HS-5 (cell line): ENCODE measurements at places on chromosomes 2 and 18.

DNA sequence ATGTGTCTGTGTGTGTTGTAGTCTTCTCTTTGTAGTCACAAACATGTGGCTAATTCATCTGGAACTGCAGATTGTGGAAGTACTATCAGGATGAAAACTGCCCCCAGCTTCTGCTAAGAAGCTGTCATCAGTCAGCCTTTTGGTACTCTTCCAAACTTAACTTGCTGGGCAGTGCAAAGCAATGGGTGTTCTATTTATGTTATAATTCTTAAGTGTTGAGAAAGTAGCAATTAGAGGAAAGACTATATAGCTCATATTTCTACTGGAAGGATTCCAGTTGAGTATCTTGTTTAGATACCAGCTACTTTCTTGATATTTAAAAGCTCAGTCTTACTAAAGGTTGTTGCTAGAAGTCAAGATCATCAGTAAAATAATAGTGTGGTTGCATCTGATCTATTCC lies 52.1 kb downstream of the SLC38A11 start:
- no peak for DNase-seq

GRCh38 chr2:171793691-171794678 lies 100.1 kb downstream of the SLC25A12 start:
- DNase-seq: no peak

GRCh38 chr18:22193466-22193865 lies 24.1 kb downstream of the GATA6 start:
- DNase-seq: no peak

DNA sequence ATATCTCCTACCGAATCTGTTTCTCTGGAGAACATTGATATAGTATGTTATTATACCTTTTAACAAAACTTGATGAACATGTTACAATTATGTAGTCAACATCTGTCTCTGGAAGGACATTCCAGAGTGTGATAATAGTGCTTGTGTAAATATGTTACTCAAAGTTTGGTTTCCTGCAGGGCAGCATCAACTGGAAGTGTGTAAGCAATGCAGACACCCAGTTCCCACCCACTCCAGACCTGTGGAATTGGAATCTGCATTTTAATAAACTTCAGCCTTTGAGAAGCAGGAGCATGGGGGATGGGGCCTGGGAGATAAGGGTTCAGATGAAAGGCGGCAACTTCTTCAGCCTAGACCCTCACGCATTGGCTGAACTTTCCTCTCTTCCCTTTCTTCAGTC lies 398.9 kb downstream of the RND3 start:
- no peak for DNase-seq

DNA sequence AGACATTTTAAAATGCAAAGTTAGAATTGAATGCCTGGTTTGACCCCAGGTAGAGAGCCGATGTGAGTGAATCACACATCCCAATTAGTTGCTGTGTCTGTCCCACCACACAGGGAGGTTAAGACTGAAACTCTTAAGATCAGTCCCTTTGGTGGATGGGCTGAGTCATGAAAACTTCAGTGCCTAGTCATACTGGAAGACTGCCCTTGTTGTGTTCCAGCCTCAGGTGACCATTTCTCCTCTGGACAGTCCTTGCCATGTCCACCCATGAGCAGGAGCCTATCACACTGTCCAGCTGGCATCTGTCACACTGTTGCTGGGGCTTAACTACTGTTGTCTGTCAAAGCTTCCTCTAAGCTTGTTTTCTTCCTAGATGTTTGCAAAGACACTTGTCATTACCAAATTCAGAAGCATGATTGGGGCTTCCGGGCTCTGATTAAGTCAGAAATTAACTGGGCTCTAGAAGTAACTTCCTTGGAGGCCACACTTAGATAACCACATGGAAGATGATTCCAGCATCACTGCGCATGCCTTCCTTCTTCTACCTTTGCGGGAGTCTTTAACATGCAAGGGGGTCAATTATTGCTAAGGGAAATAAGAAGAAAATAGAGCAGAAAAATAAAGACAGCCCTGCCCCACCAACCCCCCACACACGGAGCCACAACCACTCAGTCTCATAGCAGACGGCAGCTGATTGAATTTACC lies 21.3 kb downstream of the CYRIA start:
- no peak for DNase-seq

DNA sequence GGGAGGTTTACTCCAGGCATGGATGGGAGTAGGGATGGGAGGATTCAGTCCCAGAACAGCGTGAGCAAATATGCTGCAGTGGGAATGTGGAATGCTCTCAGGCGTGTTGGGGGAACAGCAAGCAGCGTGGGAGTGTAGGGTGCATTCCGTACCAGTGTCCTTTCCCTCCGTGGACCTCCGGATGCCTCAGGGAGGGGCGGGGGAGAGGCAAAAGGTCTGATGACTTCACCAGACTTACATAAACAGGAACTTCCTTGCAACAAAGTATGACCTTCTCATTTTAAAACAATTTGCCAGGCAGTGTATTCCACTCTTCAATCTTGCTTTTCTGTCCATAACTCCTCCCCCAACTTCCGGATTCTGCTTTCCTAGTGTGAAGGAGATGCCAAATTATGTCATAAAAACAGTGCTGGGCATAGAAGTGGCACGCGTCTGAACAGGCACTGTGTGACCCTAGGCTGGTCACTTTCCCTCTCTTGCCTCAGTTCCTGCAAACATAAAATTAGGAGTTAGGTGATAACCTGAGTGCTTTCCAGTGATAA lies 36.9 kb downstream of the RPL37A start:
- DNase-seq: peak; percentile 68

DNA sequence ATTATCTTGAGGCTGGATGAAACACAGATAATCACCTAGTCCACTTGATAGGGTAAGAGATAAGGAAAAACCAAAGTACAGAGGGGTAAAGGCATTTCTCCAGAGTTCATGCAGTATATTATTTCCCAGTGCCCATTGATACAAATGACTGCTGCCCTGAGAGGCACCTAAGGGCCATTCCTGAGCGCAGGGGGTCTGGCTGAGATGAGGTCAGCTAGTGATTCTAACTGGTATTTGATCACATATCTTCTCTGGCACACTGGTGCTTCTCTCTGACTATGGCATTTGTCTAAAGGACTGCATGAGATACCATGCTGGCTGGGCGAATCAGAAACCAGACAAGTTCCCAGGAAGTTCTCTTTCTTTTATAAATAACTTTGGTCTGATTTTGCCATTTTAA lies 73.3 kb upstream of the TFCP2L1 start:
- DNase-seq: no peak

DNA sequence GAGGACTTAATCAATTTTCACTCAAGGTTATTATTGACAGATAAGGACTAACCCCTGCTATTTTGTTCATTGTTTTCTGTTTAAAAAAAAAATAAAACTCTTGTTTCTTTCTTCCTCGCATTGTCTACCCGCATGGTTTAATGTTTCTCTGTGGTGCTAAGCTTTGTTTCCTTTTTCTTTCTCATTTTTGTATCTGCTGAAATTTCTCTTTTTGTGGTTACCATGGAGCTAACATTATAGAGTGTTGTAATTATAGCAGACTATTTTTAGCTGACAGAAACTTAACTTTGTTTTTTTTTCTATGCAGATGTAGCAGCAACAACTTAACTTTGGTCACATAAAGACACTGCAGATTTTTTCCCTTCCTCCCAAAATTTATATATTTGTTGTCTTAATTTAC lies 43.1 kb upstream of the CHN1 start:
- no peak for DNase-seq

DNA sequence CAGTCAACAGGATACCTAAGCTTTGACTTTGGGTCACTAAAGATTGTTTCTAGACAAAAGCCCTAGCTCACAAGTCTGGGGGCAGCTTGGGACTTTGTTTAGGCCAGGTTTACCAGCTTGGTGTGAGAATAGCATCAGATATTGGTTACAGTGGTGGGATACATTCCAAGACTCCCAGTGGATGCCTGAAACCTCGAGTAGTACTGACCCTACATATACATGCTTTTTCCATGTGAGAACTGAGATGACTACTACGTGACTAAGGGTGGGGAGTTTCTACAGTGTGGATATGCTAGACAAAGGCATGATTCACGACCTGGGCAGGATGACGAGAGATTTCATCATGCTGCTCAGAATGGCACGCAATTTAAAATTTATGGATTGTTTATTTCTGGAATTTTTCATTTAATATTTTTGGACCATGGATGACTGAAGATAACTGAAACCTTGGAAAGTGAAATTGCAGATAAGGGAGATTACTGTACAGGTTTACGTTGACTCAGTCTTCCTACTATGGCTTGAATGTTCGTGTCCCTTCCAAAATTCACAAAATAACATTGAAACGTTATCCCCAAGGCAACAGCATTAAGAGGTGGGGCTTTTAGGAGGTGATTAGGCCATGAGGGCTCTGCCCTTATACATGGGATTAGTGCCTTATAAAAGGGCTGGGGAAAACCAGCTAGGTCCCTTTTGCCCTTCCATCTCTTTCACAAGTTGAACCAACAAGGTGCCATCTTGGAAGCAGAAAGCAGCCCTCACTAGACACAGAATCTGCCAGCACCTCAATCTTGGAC lies 50.2 kb upstream of the CTAGE1 start:
- DNase-seq: peak; percentile 98

DNA sequence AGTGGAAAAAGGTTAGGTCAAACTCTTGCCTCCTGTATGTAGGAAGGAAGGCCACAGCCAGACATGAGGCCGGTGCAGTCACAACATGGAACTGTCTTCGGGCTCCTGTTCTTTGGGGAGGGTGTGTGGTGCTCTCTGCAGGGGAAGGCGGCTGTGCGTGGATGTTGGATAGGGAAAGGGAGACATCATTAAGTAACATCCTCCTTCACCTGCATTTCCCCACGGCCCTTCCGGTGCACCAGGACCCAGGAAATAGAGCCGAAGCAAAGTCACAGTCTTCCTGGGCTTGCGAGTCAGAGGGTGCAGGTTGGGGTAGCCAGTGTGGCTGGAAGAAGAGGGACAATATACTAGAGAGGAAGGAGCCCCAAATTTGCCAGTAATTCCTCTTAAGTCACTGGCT lies 78.9 kb upstream of the SMAD7 start:
- DNase-seq: no peak

- no peak for DNase-seq
These were observed 1.5 kb upstream of the MPPE1 start for GRCh38 chr18:11909591-11910026.

DNA sequence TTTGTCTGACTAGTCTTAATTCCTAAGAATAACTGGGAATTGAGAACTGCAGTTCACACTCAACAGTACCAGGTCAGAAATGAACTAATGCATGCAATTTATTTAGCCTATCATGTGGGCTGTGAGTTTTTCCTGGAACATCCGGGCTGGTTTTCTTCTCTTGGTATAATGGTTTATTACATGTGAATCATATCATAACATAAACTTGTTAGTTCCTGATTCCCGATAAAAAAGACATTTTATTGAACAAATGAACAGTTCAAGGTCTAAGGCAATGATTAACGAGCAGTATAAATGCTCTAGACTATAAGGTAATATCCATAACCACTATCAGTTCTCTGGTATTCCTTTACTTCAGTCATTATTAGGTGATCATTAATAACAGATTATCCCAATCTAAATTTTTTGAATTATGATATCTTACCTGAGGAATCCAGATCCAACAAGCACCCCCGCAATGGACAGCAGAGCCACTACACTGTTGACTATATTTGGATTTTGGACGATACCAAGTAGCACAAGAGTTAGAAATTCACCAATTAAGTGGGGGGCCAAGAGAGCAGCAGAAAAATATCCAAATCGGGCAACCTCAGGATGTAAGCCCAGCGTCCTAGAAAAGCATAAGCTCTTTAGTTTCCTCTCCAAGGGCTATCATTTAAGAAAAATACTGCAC lies 19.0 kb downstream of the ABCG5 start:
- no peak for DNase-seq

- no peak for DNase-seq
These were observed 6.4 kb upstream of the PROC start for GRCh38 chr2:127411653-127412369.

GRCh38 chr2:203327582-203327900 lies 653 bp upstream of the ABI2 start:
- no peak for DNase-seq

- DNase-seq: no peak
These were observed 3.3 kb downstream of the TAF1B start for GRCh38 chr2:9846554-9846953.

- DNase-seq: no peak
These were observed 345.1 kb downstream of the DYSF start for GRCh38 chr2:71798266-71799012.

DNA sequence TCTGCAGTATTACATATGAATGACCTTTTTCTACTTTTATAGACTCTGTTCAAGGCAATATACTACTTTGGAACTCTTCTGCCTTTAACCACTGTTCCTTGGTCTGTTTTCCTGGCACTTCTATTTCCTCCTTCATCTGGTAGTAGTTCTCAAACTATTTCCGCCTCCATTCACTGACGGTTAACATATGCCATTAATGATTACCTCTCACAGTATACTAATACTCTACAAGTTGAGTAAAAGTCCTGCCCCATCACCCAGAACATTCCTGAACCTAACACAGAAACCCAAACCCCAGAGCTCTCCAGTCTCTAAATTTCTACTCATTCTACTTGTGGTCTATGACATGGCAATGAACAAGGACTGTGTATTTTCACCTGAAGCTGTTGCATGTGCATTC lies 4.5 kb downstream of the GFPT1 start:
- no peak for DNase-seq

GRCh38 chr2:187686416-187687024 lies 132.3 kb upstream of the TFPI start:
- no peak for DNase-seq

GRCh38 chr2:88831792-88832248 lies 140.3 kb downstream of the RPIA start:
- no peak for DNase-seq

DNA sequence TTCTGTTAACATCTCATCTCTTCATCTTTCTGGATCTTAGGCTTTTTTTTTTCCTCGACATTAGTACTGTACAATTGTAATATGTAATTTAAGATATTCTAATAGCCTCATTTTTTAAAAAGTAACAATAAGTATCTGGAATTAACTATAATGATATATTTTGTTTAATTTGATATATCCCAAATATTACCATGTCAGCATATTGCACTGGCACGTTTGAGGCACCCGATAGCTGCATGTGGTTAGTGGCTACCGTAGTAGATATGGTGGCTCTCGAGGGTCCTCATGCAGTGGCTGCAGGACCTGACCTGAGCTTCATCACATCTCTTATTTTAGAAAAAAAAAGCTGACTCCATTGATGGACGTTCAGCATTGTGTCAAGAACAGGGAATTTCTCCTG lies 371.9 kb downstream of the DPP10 start:
- no peak for DNase-seq

- no peak for DNase-seq
These were observed 56.4 kb downstream of the SNORC start for GRCh38 chr2:232926431-232926939.

DNA sequence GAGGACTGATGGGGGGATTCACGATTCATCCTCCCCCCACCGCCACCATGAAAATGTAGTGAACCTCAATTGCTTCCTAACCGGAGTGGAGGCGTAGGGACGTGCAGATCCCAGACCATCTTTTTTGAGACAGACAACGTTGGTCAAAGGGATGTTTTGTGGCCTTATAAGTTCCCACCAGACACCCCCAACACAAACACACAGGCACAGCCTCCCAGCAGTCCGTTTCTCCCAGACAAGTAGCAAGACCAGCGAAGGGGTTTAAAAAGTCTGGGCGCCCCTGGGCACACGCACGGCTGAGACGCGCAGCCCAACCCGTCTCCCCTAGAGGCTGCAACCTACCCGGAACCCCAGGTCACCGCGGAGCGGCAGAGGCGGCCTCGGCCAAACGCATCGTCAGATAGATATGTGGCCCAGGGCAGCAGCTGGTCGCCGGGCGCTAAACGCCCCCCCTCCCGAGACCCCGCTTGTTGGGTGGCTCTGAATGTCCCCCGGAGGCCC lies 1.3 kb downstream of the GBX2 start:
- DNase-seq: no peak

- no peak for DNase-seq
These were observed 493 bp downstream of the FN1 start for GRCh38 chr2:215435280-215435869.
